Natural killer cell treated with Interleukin-12 subunit alpha and Interleukin-12 subunit beta and Interleukin-15 and Interleukin-18, amount 100 ng/mL, for 72 hours (primary cell): ENCODE measurements at places on chromosomes 11 and 22. TPM values are rescaled to one million over a fixed set of nuclear protein-coding genes. Genes with fewer than 3 reads are reported as not detected.
A peak's percentile ranks its signal among the peaks of the same experiment; 100 is the strongest.

DNA sequence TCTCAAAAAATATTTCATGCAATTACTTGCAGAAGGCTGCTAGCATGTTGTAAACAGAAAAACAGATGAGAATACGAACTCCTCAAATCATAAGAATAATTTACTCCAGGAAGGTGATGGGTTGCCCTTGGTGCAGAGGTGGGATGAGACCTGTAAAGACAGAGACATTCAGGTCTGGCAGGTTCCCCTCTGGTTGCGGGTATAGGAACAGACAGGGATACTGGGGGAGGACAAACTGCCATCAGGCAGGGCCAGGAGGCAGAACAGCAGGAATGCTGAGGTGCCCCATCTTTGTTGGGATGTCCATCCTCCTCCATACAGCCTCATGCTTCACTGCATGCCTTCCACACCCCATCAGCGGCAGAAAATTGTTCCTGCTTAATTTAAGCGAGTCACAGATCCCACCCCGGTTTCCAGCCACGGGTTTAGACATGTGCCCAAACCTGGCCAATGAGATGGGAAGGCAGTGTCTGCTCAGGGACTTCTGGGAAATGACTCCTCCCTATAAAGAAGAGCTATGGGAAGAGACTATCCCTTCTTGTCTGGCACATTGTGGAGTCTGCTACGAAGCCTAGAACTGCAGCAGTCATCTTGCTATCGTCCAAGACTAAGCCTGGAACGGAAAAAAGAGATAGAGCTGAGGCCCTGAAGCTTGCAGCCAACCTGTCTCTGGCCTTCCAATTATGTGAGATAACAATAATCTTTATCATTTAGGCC is 23.1 kb upstream of the IRAG1 start:
- no peak overlapping the region for H3K4me3 ChIP-seq
- H3K27ac ChIP-seq: no peak overlapping the region
- H3K36me3 ChIP-seq: no peaks in the 10 kb centered on the region
- no peaks in the 10 kb centered on the region for H3K4me1 ChIP-seq
- H3K27me3 ChIP-seq: peaks cover 9% of the 10 kb centered on the region

GRCh38 chr11:44519989-44520737 is 45.3 kb upstream of the CD82 start:
- H3K27ac ChIP-seq: no peak overlapping the region
- no peak overlapping the region for H3K4me3 ChIP-seq
- H3K4me1 ChIP-seq: no peaks in the 10 kb centered on the region
- DNase-seq: no peak
- peaks cover 18% of the 10 kb centered on the region for H3K27me3 ChIP-seq
- H3K36me3 ChIP-seq: no peaks in the 10 kb centered on the region

RFPL1 gene
- total RNA-seq: not detected

DNA sequence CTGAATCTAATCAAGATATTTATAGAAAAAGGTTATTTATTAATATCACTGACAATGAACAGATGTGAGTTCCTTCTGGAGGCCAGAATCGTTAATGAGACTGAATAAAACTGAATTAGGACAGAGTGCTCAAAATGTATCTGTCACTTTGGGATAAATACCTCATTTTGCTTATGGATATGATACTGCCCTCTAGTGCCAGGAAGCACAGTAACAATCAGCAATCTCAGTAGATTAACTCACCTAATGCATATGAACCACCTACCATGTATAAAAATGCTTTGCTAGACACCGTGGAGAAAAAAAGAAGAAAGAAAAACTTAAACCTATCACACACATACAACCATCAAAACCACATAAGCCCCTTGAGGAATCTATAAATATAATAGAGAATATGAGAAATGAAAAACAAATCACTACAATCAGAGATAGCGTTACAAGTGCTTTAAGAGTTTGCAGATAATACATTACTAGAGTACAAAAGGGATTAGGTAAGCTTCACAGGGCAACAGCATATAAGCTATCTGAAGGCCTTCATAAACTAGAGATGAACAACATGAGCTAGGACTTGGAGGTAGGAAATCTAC is 117.4 kb downstream of the SGSM3 start:
- H3K27me3 ChIP-seq: no peaks in the 10 kb centered on the region
- H3K27ac ChIP-seq: no peak overlapping the region
- DNase-seq: peak; percentile 68

- DNase-seq: no peak
- H3K27ac ChIP-seq: no peak overlapping the region
- no peaks in the 10 kb centered on the region for H3K27me3 ChIP-seq
- H3K4me3 ChIP-seq: no peak overlapping the region
- no peaks in the 10 kb centered on the region for H3K4me1 ChIP-seq
Observed at GRCh38 chr11:22276535-22276934, 61.6 kb upstream of the SLC17A6 start.

GTSE1 gene
- total RNA-seq: 90.2 TPM

DNA sequence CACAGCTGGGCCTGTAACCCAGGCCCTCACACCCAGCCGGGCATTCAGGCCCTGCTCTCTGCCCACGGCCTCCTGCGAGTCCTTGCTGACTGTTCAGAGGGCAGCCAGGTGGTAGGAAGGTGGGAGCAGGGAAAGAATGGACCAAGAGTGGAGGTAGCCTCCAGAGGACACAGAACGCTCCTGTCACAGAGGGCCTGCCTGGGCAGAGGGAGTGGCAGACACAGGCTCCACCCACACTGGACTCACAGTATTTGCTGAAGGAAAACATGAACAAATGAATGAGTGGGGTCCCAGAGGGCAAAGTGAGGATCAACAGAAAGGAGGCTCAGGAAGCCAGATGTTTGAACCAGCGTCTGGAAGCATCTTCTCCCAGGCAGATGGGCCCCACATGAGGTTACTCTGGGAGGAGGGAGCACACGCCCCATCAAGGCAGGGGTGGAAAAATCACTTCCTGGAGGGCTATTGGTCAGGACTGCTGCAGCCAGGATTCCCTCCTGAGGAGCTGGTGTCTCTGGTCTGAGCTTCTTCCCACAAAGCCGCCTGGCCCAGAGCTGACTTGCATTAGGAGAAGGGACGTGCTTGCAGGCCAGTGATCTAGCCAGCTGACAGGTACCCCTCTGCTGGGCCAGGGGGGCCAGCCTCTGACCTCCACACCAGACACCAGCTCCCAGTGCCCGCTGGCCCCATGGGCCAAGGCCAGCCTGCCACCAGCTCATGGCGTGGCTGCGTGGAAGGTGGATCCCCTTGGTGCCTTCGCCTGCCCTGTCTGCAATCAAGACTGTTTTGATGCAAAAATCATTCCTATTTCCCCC is 84.0 kb downstream of the THAP12 start:
- H3K4me3 ChIP-seq: no peak overlapping the region
- H3K36me3 ChIP-seq: no peaks in the 10 kb centered on the region
- H3K27ac ChIP-seq: no peak overlapping the region
- H3K4me1 ChIP-seq: peaks cover 13% of the 10 kb centered on the region
- peaks cover 2% of the 10 kb centered on the region for H3K27me3 ChIP-seq
- no peak for DNase-seq

DNA sequence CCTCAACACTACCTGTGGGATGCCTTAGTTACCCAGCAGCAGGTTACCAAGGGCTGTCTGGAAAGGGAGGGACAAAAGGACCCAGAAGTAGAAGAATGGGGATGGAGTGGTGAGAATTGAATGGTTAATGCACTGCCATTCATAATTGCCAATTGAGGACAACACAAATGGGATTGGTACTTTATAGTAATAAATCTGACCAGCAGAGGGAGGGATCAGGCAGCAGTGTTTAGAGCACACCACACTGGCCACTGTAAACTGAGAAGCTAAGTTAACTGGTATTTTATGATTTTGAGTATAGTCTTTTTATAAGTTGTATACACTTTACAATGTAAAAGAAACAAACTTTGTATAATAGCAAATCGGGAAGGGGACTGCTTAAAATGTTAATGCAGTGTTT is 10.7 kb downstream of the TBRG1 start:
- no peak overlapping the region for H3K27ac ChIP-seq
- no peaks in the 10 kb centered on the region for H3K4me1 ChIP-seq
- no peak for DNase-seq
- H3K36me3 ChIP-seq: peaks cover 37% of the 10 kb centered on the region
- H3K4me3 ChIP-seq: no peak overlapping the region
- no peaks in the 10 kb centered on the region for H3K27me3 ChIP-seq

- no peaks in the 10 kb centered on the region for H3K4me1 ChIP-seq
- H3K36me3 ChIP-seq: no peaks in the 10 kb centered on the region
- H3K27me3 ChIP-seq: no peaks in the 10 kb centered on the region
Observed at GRCh38 chr22:33811208-33811607, 109.1 kb downstream of the LARGE1 start.

GRCh38 chr22:22023581-22024137 is 41.1 kb upstream of the TOP3B start:
- H3K36me3 ChIP-seq: no peaks in the 10 kb centered on the region
- no peak overlapping the region for H3K4me3 ChIP-seq
- DNase-seq: no peak

- DNase-seq: no peak
- H3K36me3 ChIP-seq: peaks cover 6% of the 10 kb centered on the region
- H3K27ac ChIP-seq: no peak overlapping the region
- H3K4me1 ChIP-seq: peaks cover 10% of the 10 kb centered on the region
- H3K27me3 ChIP-seq: no peaks in the 10 kb centered on the region
- H3K4me3 ChIP-seq: no peak overlapping the region
Observed at GRCh38 chr22:49763696-49764095, 64.0 kb downstream of the BRD1 start.

DNA sequence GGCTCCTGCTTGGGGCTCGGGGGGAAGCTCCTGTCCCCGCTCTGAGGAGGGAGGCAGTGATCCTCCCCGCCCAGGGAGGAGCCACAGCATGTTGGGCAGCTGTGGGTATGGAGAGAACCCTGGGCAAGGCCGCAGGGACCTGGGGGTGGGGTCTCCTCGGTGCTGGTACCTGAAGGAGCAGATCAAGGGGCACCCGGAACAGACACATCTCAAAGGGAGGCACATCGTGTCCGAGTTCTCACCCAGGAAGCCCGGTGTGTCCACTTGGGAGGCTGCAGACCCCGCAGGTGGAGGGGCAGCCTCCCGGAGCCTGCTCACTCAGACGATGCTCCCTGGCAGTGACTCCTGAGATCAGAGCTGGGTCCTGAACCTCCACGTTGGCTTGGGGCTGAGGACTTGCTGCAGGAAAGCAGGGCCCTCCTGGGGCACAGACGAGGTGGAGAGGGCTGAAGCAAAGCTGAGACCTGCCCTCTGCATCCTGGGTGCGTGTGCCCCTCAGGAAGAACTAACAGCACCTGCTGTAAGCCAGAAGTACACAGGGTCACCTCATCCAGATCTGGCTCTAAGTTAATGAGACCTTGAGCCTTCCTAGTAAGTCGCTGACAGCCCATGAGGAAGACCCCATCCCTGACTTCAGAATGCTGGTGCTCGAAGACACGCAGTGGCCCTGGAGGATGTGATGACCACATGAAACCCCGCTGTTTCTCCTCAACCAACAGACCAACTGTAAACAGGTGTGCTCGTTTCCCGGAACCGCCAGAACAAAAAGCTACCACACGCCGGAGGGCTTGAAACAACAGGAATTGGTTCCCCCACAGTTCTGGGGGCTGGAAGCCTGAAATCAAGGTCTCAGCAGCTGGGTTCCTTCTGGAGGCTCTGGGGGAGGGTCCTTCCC is 5.9 kb upstream of the OSBPL5 start:
- no peak overlapping the region for H3K4me3 ChIP-seq
- H3K36me3 ChIP-seq: peaks cover 6% of the 10 kb centered on the region
- peaks cover 11% of the 10 kb centered on the region for H3K4me1 ChIP-seq
- H3K27ac ChIP-seq: no peak overlapping the region

- no peaks in the 10 kb centered on the region for H3K36me3 ChIP-seq
- no peaks in the 10 kb centered on the region for H3K27me3 ChIP-seq
- DNase-seq: no peak
- H3K4me3 ChIP-seq: no peak overlapping the region
Observed at GRCh38 chr22:40193429-40194421, 16.0 kb downstream of the TNRC6B start.

ADORA2A gene
- 81.6 TPM for total RNA-seq

ADAMTS8 gene
- not detected for total RNA-seq

DDX10 gene
- 39.2 TPM for total RNA-seq

GRCh38 chr11:117876341-117877119 is at the start of gene FXYD6:
Gene FXYD6 (minus strand): TSS chr11:117876658. CDS start chr11:117842776, 33,882 bp downstream.
- H3K27ac ChIP-seq: no peak within 1 kb of the TSS
- peak; percentile 54 for DNase-seq
- peak within 1 kb of the TSS; percentile 58 for H3K4me3 ChIP-seq
- peaks cover 86% of the 10 kb centered on the region for H3K27me3 ChIP-seq

DNA sequence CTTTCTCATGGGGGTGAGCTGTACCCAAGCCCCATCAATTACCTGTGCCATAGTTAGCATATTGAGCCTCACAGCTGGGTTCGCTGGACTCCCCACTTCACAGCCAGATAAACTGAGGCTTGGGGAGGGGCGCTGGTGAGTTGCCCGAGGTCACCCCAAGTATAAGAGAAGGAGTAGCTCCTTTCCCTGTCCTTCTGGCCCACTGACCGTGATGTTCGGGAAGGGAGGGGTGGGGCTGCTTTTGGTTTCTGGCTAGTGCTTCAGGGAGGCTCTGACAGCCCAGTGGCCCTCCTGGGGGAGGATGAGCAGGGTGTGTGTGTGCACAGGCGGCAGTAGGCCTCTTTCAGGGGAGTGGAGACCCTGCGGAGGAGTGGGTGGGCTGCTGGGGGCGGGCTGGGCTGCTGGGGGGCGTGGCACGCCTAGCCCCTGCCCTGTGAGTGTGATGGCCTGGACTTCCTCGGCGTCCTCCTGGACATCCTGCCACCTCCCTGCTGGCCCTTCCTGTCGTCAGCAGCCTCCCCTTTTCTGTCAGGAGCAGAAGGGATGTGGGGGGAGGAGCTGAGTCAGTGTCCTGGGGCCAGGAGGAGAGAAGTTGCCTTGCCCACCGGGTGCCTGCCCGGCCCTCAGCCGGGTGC is 50.3 kb downstream of the TRIOBP start:
- peak overlapping the region; percentile 91 for H3K4me3 ChIP-seq
- H3K36me3 ChIP-seq: no peaks in the 10 kb centered on the region
- H3K27me3 ChIP-seq: no peaks in the 10 kb centered on the region
- peak overlapping the region; percentile 62 for H3K27ac ChIP-seq
- H3K4me1 ChIP-seq: peaks cover 27% of the 10 kb centered on the region

MMP12 gene
- total RNA-seq: not detected

AP1B1 gene
- 95.7 TPM for total RNA-seq

- peaks cover 53% of the 10 kb centered on the region for H3K4me1 ChIP-seq
- no peaks in the 10 kb centered on the region for H3K27me3 ChIP-seq
- peak within 1 kb of the TSS; percentile 13 for H3K27ac ChIP-seq
- DNase-seq: no peak
- H3K36me3 ChIP-seq: no peaks in the 10 kb centered on the region
Observed at GRCh38 chr11:63563201-63564055, at the start of gene PLAAT2. Gene PLAAT2 (minus strand): TSS chr11:63563379. CDS start chr11:63563324, 55 bp downstream.

SUSD2 gene
- total RNA-seq: 2.7 TPM

GRCh38 chr11:88501541-88501940 is 164.0 kb upstream of the CTSC start:
- no peaks in the 10 kb centered on the region for H3K4me1 ChIP-seq
- DNase-seq: no peak
- H3K27ac ChIP-seq: no peak overlapping the region
- no peak overlapping the region for H3K4me3 ChIP-seq
- H3K36me3 ChIP-seq: peaks cover 6% of the 10 kb centered on the region
- peaks cover 16% of the 10 kb centered on the region for H3K27me3 ChIP-seq

DNA sequence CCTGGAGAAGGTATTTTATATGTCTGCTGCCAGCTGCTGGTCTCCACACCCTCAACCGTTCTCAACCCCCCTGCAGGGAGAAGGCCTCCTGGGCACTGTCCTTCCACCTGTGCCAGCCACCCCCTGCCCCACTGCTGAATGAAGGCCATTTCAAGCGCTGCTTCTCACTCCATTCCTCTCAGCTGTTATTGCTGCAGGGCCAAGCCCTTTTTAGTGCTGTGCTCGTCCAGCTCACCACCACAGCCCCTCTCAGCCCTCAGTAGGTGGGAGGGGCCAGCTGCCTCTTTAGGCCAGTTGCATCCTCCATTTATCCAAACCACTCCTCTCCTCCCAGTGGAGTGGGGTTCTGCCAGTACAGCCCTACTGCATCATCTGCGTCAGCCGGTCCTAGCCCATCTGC is 1.8 kb upstream of the WBP2NL start:
- peaks cover 8% of the 10 kb centered on the region for H3K27me3 ChIP-seq
- H3K4me1 ChIP-seq: peaks cover 25% of the 10 kb centered on the region
- no peak for DNase-seq
- H3K36me3 ChIP-seq: no peaks in the 10 kb centered on the region
- no peak overlapping the region for H3K27ac ChIP-seq
- no peak overlapping the region for H3K4me3 ChIP-seq
